Upper lobe of right lung (tissue), 1 donor: ENCODE measurements at places on chromosomes 7 and 10. TPM values are rescaled to one million over a fixed set of nuclear protein-coding genes. Genes with fewer than 3 reads are reported as not detected.

DNA sequence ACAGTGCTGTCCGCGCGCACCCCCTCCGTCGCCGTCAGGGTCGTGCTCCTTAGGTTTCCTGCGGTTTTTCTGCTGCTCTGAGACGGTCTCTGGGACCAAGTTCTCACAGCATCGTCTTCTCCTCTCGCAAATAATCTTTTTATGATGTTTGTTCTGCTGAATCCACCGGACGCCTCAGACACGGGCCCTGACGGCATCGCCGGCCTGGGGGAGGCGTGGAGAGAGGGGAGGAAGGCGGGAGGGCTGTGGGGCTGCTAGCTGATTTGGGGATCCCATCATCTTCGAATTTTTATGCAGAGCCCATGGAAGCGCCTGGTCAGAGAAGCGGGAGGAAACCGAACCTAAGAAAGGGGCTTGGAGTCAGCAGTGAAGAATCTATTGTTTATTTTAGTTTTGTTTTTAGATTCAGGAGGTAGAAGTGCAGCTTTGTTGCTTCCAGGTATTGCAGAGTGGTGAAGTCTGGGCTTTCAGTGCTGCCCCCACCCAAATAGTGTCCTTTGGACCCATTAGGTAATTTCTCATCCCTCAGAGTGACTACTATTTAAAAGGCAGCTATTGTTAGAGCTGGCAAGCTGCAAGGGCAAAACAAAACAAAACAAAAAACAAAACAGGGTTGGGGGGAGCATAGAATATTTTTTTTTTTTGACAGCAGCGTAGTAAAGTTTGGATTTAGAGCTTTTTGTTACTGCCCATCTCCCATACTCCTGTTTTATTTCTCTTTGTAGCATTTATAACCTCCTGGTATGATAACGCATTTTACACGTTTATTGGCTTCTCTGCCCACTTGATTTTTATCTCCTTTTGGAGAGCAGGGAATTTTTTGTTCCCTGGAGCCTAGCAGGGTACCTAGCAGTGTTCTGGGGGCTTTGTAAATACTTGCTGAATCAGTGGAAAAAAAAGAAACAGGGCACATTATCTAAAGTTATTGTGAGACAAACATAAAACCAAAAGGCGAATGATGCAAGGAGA is 92.6 kb downstream of the SPAG6 start:
- H3K27me3 ChIP-seq: peaks cover 1% of the 10 kb centered on the region
- H3K4me1 ChIP-seq: peaks cover 19% of the 10 kb centered on the region
- peak overlapping the region; percentile 99 for H3K27ac ChIP-seq

DNA sequence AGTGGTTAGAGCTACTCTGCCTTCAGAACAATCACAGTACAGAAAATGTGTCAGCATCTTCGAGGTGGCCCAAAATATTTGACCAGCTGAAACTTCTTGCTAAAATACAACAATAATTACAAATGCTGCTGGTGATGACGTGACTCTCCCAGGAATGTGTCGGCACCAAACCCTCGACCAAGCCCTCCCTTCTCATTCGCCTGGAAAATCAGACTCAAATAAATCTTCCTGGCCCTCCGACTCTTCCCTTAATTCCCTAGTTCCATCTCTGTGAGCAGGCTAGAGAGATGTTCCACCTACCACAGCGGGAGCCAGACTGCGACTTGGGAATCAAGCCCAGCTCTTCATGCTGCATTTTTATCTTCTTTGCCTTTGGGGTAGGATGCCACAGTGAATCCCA is 4.1 kb downstream of the PRSS2 start:
- no peak overlapping the region for H3K27ac ChIP-seq
- no peaks in the 10 kb centered on the region for H3K36me3 ChIP-seq
- H3K4me3 ChIP-seq: no peak overlapping the region
- H3K4me1 ChIP-seq: no peaks in the 10 kb centered on the region
- no peak for DNase-seq

GRCh38 chr10:44986179-44986578 is 7.6 kb upstream of the DEPP1 start:
- H3K27me3 ChIP-seq: no peaks in the 10 kb centered on the region
- H3K4me3 ChIP-seq: no peak overlapping the region
- H3K4me1 ChIP-seq: peaks cover 55% of the 10 kb centered on the region

DNA sequence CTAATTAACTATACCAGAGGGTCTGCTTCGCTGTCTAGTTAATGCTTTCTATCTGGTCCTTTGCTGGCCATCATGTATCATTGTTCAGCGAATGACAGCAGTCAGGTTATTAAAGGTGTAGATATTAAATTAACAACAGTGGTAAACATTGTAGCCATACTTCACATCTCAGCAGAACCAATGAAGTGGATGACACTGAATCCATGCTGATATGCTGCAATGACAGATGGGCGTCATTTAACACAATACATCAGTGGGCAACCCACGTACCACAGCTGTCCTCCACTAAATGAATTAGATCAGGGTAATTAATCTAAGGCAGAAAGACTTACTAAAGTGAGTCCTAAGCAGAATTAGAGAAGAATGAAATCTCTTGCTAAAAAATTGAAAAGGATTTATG is 767.2 kb downstream of the NXPH1 start:
- H3K4me3 ChIP-seq: no peak overlapping the region
- H3K36me3 ChIP-seq: no peaks in the 10 kb centered on the region
- H3K27ac ChIP-seq: no peak overlapping the region
- DNase-seq: no peak
- H3K27me3 ChIP-seq: no peaks in the 10 kb centered on the region

DNA sequence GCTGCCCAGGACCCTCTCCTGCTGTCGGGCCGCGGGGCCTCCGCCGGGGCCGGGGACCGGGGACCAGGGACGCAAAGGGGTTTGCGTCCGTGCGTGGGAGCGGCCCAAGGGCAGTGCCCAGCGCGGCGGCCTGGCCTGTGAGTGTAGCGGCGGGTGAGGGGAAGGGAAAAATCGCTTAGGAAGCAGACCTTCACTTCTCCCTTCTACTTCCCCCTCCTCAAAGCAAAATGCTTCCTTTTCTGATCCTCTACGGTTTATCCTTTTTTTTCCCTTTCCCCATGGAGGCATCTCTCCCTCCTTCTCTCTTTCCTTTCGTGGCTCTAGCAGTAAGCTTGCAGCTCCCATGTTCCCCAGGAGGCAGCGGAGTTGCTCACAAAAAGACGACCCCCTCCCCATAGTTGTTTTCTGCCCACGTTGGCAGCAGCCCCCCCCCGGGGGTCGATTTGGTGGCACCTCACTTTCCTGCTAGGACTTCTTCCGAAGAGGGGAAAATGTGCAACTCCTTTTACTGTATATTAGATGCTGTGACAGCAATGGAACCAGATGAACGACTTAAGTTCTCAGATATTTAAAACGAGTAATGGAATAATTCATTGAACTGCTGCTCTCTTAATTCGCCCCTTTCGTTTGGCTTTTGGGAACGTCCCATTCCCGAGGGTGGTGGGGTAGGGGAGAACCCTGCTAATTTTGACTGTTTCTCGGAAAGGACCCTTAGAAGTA is 724 bp downstream of the CAPZA2 start:
- peak overlapping the region; percentile 97 for H3K27ac ChIP-seq
- no peaks in the 10 kb centered on the region for H3K27me3 ChIP-seq
- no peaks in the 10 kb centered on the region for H3K36me3 ChIP-seq
- peak overlapping the region; percentile 87 for H3K4me3 ChIP-seq
- H3K4me1 ChIP-seq: peaks cover 23% of the 10 kb centered on the region
- DNase-seq: peak; percentile 66

- H3K4me3 ChIP-seq: no peak overlapping the region
- DNase-seq: no peak
- H3K4me1 ChIP-seq: no peaks in the 10 kb centered on the region
- H3K27ac ChIP-seq: no peak overlapping the region
- H3K36me3 ChIP-seq: no peaks in the 10 kb centered on the region
Observed at GRCh38 chr7:111650456-111650999, 88.2 kb upstream of the IMMP2L start.

DNA sequence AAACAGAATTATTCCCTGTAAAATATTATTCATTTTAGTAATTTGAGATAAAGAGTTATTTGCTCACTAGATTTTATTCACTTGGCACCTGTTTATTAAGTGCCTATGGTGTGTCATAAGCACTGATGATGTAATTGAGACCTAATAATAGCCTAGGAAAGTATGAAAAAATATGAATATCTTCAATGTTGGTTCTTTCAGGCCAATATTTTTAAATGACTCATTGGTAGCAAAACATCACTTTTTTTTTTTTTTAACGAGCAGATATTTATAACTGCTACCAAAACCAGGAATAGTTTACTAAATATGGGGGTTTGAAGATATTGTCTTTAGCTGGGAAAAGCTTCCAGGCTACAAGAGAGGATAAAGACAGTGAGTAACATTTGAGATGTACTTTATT is 228.0 kb downstream of the PRKG1 start:
- no peak overlapping the region for H3K27ac ChIP-seq
- no peak for DNase-seq
- no peaks in the 10 kb centered on the region for H3K27me3 ChIP-seq
- H3K36me3 ChIP-seq: no peaks in the 10 kb centered on the region
- H3K4me1 ChIP-seq: peaks cover 14% of the 10 kb centered on the region

DNA sequence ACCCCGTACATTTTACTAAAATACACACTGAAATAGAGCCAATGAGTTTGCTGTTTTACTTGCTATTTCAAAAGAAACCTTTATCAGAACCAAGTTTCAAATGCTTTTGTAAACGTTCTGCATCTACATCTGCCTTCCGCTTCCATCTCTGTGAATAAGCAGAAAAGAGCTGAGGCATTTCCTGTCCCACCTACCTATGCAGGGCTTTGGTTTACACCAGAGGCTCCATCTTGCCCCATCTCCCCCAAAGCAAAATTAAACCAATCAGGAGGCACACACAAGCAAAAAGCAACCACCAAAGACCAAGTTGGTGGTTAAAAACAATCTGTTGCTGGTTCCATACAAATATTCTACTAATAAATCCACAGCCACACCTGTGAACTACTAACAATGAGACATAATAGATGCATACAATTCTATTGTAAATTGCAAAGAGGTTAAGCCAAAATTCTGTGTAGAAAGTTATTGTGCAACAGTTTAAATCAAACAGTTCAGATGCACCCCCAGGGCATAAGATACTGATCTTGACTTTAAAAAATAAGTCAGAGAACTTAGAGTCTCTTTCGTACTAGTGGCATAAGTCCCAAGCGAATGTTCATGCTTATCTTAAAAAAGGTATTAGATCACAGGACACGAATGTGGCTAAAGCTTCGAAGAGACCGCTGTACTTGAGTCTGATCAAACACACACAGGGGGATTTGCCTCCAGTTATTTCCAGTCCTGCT is 83.9 kb downstream of the FGFR2 start:
- no peak for DNase-seq
- H3K27me3 ChIP-seq: no peaks in the 10 kb centered on the region
- H3K36me3 ChIP-seq: peaks cover 9% of the 10 kb centered on the region
- H3K27ac ChIP-seq: no peak overlapping the region
- H3K4me1 ChIP-seq: no peaks in the 10 kb centered on the region
- no peak overlapping the region for H3K4me3 ChIP-seq

GRCh38 chr10:124735491-124736286 is 8.5 kb downstream of the FAM53B start:
- peaks cover 78% of the 10 kb centered on the region for H3K4me1 ChIP-seq
- H3K27ac ChIP-seq: peak overlapping the region; percentile 63
- H3K27me3 ChIP-seq: no peaks in the 10 kb centered on the region
- no peak overlapping the region for H3K4me3 ChIP-seq
- DNase-seq: peak; percentile 46

GRCh38 chr7:27434756-27435400 is 192.3 kb downstream of the EVX1 start:
- H3K4me3 ChIP-seq: no peak overlapping the region
- no peaks in the 10 kb centered on the region for H3K4me1 ChIP-seq

DNA sequence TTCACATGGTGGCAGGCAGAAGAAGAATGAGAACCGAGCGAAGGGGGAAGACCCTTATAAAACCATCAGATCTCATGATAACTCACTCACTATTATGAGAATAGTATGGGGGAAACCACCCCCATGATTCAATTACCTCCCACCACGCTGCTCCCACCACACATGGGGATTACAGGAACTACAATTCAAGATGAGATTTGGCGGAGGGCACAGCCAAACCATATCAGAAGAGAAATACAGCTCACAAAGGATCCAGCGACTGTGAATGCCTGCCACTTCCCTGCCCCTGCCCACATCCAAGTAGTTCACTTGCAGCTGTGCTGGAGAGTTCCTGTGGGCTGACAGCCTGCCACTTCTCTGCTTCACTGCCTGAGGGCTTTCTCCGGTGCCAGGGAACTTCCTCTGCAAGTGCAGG is 148.7 kb downstream of the C7orf25 start:
- DNase-seq: no peak
- no peaks in the 10 kb centered on the region for H3K36me3 ChIP-seq
- H3K4me3 ChIP-seq: no peak overlapping the region
- H3K27me3 ChIP-seq: no peaks in the 10 kb centered on the region
- no peak overlapping the region for H3K27ac ChIP-seq

DNA sequence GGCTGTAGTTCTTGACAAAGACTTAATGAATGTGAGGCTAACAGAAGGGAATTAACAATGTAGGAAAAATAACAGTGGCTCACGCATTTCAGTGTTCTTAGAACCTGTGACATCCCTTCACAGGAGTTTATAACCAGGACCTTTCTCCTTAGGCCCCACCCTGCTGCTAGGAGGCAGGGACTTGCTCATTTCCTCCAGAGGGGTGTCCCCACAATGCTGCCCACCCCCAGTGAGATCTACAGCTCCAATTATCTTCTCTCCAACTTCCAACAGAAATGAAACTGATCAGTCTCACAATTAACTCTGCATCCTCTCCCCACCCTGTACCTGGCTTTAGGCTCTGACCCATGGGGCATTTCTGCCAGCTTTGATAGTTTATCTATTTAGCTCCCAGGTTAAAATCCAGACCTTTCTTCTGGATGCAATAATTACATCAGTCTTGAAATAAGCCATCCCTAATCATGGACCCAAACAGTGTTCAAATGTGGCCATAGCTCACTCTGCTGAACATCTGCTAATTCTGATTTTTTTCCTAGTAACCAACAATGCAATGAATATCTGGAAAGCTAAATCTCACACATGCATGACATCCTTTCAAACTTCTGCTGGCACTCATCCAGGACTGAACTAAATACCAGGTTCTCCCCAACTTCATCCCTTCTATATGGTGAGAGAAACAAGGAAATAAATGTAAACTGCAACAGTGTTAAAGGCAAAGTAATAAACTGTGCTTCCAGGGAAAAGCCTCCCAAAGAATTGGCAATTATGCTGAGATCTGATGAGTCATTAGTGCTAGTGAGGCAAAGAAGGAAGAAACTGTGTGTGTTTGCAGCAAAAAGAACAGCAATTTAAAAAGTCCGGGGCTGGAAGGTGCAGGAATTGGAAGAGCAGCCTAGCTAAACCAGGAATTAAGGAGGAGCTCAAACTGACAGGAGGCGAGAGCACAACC is 64.6 kb downstream of the HERPUD2 start:
- DNase-seq: no peak
- no peak overlapping the region for H3K27ac ChIP-seq
- H3K27me3 ChIP-seq: no peaks in the 10 kb centered on the region
- no peaks in the 10 kb centered on the region for H3K4me1 ChIP-seq
- H3K4me3 ChIP-seq: no peak overlapping the region

GRCh38 chr10:133448120-133448519 is 5.6 kb upstream of the SCART1 start:
- H3K4me3 ChIP-seq: no peak overlapping the region
- H3K36me3 ChIP-seq: no peaks in the 10 kb centered on the region
- DNase-seq: no peak
- no peaks in the 10 kb centered on the region for H3K4me1 ChIP-seq

Gene TCTN3
- 29.0 TPM for total RNA-seq

Gene TAS2R5
- 2.2 TPM for total RNA-seq
